Putamen (tissue), 1 donor: ENCODE measurements at places on chromosomes 1 and 21.

DNA sequence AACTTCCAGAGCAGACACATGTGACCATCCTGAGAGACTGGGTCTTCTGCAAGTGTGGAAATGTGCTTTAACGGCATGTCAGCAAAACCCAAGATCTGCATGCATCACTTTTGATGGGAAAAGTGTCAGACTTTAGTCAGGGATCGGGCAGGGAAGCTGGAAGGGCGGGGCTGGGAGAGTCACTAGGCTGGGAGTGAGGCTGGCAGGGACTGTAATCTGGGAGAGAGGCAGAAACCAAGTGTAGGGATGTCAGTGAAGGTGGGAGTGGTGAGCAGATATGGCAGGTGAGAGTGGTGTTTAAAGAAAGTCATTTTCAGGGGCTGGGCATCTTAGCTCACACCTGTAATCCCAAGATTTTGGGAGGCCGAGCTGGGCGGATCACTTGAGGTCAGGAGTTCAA lies 11.3 kb downstream of the CDA start:
- no peak for DNase-seq

DNA sequence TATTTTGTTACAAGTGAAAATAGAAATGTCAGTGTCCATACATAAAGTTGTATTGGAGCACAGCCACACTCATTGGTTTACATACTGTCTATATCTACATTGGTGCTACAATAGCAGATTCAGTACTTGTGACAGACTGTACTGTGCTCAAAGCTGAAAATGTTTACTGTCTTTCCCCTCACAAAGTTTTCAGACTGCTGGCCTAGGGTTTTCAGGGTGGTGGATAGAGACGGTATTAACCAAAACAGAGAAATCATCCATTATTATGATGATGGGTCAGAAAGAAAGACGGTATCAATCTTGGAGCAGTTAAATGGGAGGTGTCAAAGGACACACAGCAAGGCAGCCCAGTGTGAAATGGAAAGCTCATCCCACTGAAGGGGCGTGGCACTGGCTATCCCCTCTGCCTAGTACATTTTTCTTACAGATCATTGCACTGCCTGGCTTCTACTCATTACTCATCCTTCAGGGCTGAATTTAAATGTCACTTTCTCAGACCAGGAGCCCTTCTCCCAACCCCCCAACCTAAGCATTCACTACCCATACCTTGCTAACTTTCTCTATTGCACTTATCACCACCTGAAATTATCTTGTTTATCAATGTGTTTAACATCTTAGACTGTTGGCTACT lies 10.2 kb downstream of the JAK1 start:
- DNase-seq, result no peak

DNA sequence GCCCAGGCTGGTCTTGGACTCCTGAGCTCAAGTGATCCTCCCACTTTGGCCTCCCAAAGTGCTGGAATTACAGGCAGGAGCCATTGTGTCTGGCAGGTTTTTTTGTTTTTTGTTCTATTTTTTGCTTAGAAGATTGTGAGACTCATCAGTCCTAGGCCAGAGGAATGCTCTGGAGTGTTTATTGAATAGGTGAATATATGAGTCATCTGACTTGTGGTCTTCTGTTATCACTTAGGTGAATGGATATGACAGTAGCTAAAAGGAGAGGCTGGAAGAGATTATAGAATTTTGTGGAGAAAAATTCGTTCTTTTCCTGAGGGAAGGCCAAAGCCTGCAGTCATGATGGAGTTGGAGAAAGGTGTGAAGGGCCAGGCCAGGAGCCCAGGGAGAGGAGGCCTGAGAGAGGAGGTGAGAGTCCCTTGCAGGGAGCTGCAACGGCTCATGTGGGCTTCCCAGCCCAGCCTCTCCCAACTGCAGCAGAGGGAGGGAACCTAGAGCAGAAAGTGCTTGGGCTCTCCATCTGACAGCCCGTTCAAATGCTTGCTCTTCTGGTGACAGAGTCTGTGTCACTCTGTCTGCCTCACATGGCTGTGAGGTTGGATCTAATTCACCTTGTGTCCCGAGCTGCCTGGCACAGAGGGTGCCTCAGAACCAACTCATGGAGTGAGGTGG lies 31.6 kb upstream of the ACOT11 start:
- DNase-seq, result no peak

DNA sequence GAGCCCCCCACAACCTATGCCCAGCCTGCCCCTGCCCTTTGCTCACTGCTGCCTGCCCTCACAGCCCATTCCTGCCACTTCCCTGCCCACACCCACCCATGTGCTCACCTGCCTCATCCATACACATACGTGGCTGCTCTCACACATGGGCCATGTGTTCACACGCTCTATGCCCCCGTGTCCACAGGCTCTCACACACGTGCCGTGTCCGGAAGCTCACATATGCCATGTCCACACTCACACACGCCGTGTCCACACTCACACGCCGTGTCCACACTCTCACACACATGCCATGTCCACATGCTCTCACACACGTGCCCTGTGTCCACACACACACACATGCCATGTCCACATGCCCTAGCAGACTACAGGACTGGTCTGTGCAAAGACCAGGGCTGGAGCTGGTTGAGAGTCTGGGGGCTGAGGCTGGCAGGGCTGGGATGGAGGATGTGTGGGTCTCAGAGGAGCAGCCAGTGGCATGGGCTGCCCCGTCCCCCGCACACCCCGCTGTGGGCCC lies 583 bp upstream of the RNF223 start:
- no peak for DNase-seq

DNA sequence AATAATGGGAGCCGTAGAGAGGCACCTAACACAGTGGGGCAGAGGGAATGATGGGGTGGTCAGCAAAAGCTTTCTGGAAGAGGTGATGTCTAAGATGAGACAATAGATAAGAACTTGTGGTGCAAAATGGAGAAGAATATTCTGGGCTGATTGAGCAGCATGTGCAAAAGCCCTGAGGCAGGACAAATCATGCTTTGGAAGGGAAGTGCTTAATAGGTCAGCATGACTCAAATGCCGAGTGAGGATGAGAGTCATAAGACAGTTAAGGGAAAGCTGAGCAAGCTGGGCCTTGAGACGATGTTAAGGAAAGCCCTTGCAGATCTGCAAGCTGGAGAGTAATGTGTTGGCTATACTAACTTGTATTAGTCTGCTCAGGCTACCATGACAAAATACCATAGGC lies 37.3 kb upstream of the ASB17 start:
- no peak for DNase-seq

- DNase-seq, result no peak
Measured at GRCh38 chr1:7703321-7704213, 67.5 kb upstream of the VAMP3 start.

DNA sequence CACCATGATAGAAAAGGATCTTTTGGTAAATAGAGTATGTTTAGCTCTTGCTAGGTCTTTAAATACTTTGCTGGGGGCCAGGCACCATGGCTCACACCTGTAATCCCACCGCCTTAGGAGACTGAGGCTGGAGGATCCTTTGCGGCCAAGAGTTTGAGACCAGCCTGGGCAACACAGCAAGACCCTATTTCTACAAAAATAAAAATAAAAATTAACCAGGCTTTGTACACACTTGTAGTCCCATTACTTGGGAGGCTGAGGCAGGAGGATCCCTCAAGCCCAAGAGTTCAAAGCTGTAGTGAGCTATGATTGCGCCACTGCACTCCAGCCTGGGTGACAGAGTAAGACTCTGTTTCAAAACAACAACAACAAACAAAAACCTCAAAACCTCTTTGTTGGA lies 1.1 kb upstream of the KCNE2 start:
- DNase-seq, result no peak

GRCh38 chr1:193730017-193730416 lies 543.6 kb upstream of the B3GALT2 start:
- DNase-seq, result peak; percentile 55
